Stimulated activated CD4-positive, alpha-beta T cell treated with anti-CD3 and anti-CD28 coated beads, Interleukin-4, amount 100 ng/mL, for 4 hours (primary cell): ENCODE measurements at places on chromosomes 2 and 18.

DNA sequence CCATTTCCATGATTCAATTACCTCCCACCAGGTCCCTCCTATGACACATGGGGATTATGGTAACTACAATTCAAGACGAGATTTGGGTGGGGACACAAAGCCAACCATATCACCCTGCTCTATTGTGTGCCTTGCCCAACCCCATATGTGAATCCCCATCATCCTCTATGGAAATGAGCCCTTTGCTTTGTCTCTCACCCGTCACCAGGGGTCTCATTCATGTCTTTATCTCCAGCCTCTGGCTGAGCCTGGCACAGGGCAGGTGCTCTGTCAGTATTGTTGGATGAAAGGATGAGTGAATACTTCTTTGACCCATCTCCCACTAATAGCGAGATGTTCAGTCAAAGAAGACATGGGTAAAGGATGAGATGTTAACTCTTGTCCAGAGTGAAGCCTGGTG lies 116.6 kb upstream of the LGALSL start:
- DNase-seq: no peak

DNA sequence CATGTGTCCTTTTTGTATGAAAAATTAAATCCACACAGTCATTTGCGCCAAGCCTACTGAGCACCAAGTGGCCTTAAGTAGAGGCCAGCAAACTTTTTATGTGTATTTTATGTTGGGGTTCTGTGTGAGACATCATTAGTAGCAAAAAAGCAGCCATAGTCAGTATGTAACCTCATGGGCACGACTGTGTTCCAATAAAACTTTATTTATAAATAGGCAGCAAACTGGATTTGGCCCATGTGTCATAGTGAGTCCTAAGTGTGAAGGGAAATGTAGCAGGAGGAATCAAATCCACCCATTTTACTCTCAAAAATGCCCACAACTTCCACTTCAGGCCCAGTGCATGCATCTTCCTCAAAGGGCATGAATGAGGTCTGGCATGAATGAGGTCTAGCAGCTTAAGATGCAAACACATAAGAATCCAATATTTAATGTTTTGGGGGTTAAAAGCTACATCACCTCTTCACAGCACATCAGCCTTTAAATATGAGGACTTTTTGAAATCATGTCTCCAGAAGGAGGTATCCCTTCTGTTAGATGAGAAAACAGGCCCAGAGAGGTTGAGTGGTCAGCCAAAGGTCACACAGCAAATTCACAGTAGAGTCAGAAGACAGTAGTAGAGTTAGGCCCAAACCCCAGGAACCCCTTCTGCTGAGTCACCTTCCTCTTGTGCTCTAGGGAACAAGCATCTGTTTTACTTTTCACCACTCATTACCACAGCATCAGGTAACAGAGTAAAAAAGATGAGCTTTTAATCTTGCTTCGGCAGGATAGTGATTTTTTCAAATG lies 45.6 kb downstream of the MREG start:
- no peak for DNase-seq

GRCh38 chr2:152443771-152444170 lies 108.8 kb downstream of the FMNL2 start:
- DNase-seq: no peak

DNA sequence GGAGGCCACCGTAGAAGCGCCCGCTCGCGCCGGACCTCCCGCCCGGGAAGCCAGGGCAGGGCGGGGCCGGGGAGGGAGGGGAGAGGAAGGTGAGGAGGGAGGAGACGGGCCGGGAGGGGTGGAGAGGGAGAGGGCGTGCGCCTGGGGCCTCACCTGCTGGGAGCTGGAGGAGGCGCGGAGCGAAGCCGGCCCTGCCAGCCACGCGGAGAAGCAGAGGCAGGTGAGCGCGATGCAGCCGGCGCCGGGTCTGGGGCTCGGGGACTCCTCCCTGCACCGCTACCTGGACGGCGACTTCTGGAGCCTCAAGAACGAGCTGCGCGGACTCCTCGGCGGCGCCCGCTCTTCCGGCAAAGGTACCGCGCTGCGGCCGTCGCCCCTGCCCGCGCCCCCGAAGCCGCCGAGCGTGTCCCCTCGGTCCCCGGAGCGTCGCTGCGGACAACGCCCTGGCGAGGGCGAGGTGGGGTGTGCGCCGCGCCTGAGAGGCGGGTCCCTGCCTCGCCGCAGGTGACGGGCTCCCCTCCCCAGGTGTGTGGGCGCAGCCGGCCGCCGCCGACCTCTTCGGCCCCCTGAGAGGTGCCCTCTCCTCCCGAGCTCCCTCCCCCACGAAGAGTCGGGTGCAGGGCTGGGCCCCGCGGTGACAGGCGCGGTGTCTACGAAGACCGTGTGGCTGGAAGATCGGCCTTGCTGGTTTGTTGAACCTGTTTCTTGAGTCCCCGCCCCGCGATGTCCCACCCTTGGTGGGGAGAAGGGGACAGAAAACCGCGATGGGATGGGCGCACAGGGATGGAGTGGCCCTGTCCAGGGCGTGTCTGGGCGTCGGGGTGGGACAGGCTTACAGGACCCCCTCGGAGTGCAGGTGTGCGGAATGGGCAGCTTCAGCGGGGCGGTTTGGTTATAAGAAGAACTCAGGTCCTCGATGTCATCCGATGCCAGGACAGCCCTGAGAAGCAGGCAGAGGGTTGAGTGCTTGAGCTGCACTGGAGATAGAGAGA lies at the start of gene ACOXL:
Gene ACOXL (plus strand): TSS at position 152 of the 992 bp plus-strand sequence. CDS start 35,817 bp downstream, outside the sequence.
- DNase-seq: peak; percentile 14

GRCh38 chr2:181648478-181649155 lies 8.3 kb downstream of the CERKL start:
- DNase-seq: no peak

DNA sequence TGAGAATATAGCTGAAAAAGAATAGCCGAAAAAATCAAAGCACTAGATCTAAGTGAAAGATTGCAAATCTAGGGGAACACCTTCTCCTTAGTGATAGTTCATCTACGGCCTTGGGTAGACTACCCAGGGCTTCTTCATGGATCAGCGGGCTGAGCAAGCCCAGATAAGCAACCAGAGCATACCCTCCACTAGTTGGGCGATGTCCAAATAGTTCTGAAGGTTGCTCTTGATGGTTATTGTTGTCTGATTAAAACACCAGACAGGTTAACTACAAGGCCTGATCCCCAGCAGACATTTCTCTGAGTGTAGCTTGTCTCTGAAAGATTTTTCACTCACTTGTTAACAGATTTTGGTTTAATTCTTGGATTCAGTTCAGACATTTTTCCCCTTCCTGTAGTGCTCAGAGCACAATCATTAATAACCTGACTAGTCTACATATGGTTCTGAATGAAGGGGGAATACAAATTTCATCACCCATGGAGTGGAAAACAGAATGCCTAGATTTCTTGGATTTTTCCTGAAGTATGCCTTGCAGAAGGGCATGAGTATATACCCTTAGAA lies 99.6 kb downstream of the BABAM2 start:
- no peak for DNase-seq

- no peak for DNase-seq
Observed at GRCh38 chr2:204665207-204665606, 119.9 kb downstream of the PARD3B start.

GRCh38 chr18:23068570-23069310 lies 66.5 kb upstream of the CABLES1 start:
- DNase-seq: no peak

DNA sequence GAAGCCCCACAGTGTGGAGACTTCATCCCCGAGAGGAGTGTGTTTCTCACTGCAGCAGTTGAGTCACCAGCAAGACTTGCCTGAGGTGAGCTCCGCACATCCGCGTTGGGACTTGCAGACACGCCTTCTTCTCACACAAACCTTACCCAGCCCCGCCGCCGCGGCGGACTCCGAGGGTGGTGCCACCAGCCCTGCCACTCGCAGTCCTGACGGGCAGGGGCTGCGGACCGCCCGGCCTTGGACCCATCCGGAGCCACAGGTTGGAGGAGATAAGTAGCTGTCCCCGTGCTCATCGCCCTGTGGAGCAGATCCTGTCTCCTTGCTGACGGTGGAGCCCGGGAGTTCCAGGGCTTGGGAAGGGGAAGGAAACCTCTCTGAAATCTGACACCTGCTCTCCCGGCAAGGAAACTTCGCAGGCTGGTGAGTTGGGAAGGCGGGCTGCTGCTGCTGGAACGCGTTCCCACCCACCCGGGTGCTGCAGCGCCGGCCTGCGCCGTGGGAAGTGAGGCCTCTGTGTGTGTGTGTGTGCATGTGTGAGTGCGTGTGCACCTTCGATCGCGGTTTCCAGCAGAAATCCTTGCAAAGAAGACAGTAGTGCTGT lies at the start of gene RAB27B:
Gene RAB27B (plus strand): TSS at position 197 of the 601 bp plus-strand sequence. CDS start 49,109 bp downstream, outside the sequence.
- peak; percentile 73 for DNase-seq
